Stimulated activated CD4-positive, alpha-beta T cell treated with anti-CD3 and anti-CD28 coated beads, Interleukin-12 subunit alpha, Interleukin-12 subunit beta, amount 100 ng/mL, for 24 hours (primary cell): ENCODE measurements at places on chromosomes 1 and 21.

DNA sequence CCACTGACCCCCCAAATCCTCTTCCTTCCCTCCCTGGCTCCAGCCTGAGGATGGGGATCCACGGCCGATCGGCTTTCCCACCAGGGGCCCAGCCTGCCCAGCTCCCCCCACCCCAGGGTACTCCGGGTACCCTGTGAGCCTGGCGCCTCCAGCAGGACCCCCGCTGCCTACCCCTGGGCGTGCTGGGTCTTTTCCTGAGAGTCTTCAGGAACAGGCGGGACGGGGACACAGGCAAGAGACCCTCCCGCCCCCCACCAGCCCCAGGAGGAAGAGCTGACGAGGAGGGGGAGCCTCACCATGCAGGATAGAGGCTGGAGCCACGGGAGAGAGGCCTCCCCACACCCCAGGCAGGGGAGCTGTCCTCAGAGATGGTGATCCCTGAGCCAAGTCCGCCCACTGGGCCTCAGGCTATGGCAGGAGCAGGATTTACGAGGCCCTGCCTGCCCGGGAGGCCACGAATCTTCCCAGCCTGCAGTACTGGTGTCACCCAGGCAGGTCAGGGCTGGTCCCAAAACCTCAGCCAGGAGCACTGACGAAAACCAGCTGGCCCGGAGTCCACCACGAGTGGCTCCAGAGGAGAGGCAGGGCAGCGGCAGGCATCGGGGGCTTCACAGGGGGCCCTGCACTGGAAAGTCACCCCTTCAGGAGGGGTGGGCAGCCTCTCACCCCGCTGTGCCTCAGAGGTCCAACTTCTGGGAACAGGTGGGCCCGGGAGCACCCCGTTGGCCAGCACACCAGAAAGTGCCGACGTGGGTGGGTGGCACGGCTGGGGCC lies 58.0 kb downstream of the MEGF6 start:
- no peak for DNase-seq

- DNase-seq, result no peak
These were observed 902 bp downstream of the AP4B1 start for GRCh38 chr1:113903501-113904292.

- DNase-seq, result no peak
These were observed 42.5 kb upstream of the SYT2 start for GRCh38 chr1:202752774-202753173.

GRCh38 chr1:243726806-243727502 lies 123.1 kb downstream of the AKT3 start:
- DNase-seq, result no peak

GRCh38 chr21:45515241-45516061 lies 26.8 kb downstream of the SLC19A1 start:
- no peak for DNase-seq

DNA sequence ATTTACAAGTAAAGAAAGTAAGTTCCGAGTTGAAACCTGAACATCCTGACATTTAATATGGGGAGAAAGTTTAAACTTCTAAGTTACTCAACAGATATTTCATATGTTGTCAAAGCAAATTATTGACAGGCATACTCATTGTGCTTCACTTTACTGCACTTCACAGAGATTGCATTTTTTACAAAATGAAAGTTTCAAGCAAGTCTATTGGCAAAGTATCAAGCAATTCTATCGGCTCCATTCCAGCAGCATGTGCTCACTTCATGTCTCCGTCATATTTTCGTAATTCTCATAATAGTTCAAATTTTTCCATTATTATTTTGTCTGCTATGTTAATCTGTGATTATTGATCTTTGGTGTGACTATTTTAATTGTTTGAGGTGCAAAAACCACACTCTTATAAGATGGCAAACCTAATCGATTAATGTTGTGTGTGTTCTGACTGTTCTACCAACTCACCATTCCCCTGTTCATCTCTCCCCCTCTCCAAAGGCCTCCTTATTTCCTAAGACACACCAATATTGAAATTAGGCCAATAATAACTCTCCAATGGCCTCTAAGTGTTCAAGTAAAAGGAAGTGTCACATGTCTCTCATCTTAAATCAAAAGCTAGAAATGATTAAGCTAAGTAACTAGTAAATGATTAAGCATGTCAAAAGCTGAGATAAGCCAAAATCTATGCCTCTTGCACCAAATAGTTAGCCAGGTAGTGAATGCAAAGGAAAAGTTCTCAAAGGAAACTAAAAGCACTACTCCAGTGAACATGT lies 68.2 kb upstream of the BCL9 start:
- no peak for DNase-seq

- DNase-seq, result no peak
These were observed 14.3 kb downstream of the NADK start for GRCh38 chr1:1763657-1764621.

GRCh38 chr1:3369446-3370076 lies 84.9 kb upstream of the ARHGEF16 start:
- DNase-seq, result no peak

DNA sequence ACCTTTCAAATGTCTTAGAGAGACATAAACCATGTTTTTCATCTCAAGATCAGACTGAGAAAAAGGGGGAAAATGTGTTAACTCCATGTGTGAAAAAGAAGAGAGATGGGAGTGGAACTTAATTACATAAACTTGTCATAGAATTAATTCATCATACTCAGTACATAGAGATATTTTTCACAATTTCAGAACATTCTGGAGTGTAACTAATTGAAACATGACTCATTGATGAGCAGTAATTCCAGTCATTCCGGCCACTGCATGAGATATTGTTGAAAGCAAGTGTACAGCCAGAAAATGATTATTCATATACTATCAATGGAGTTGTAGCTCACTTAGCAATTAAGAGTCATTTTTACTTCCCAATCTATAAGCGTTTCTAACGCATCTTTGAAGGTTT lies 739.3 kb downstream of the LTN1 start:
- DNase-seq, result no peak

- DNase-seq, result no peak
These were observed 22.3 kb downstream of the CD34 start for GRCh38 chr1:207888652-207889051.

- no peak for DNase-seq
These were observed 64.6 kb upstream of the SPAG17 start for GRCh38 chr1:118249641-118250040.

DNA sequence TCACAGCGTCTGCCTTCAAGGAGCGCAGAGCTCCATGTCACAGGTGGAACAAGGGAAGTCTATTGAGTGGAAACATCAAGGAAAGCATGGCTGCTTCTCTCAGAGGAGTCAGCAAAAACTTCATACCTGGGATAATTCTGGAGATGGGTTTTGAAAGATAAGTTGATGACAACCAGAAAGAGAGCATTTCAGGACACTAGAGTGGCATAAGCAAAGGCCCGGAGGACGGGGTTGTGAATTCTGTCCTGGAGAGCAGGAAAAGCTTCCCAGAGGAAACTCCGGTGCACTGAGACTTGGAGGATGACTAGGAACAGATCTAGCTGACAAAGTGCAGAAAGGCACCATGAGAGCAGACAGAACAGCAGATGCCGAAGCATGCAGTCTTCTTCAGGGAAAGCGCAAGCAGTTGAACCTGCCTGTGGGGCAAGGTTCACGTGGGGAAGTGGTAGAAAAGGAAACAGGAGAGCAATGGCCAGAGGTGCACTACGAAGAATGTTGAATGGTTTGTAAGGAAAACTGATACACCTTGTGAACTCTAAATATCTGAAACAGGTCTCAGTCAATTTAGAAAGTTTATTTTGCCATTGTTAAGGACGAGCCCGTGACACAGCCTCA lies 222.9 kb downstream of the PLPP3 start:
- no peak for DNase-seq

GRCh38 chr1:111512931-111513330 lies 9.5 kb upstream of the ADORA3 start:
- no peak for DNase-seq

GRCh38 chr1:27297903-27298302 lies 24.1 kb upstream of the TMEM222 start:
- no peak for DNase-seq

DNA sequence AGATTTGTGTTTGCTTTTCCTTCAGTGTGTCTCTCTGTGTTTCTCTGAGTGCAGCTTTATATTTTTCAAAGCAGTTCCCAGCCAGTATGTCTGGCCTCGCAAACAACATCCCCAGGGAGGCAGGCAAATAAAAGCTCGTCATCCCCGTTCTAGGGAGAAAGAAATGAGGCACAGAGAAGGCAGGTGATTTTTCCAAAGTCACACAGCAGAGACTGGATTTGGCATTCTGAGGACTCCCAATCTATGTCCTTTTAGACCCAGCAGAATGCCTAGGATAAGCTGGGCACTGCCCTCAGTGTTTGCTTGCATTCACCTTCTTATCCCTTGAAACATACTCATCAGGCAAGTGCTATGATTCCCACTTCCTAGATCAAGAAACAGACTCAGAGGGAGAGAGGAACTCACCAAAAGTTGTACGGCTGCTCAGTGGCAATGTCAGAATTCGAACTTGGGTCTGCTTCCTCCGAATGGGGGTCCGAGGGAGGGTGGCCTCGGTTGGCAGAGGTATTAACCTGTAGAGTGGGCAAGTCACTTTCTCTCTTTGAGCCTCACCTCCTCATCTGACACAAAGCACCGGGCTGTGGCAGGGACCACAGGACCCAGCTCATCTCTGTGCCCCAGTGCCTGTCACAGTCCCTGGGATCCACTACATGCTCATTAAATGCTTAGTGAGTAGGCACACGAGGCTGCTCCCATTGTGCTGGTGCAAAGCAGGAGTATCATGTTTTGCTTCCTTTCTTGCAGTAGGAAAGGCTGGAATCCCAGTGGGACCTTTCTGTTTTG lies 4.2 kb downstream of the RAP1GAP start:
- no peak for DNase-seq

GRCh38 chr1:178599745-178600144 lies 86.8 kb downstream of the TEX35 start:
- no peak for DNase-seq

DNA sequence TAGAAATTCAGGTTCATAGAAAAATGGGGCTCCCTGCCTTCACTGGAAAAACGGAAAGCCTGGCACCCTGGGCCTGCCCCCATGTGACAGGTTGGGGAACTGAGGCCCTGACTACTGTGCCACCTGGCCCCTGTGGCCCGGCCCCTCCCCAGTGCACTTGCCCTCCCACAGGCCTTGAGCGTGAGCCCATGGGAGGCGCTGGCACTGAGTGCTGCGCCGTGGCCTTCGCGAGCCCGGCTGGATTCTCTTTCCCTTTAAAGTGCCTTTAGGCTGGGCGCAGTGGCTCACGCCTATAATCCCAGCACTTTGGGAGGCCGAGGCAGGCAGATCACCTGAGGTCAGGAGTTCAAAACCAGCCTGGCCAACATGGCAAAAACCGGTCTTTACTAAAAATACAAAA lies 45.7 kb downstream of the SLC37A1 start:
- no peak for DNase-seq

DNA sequence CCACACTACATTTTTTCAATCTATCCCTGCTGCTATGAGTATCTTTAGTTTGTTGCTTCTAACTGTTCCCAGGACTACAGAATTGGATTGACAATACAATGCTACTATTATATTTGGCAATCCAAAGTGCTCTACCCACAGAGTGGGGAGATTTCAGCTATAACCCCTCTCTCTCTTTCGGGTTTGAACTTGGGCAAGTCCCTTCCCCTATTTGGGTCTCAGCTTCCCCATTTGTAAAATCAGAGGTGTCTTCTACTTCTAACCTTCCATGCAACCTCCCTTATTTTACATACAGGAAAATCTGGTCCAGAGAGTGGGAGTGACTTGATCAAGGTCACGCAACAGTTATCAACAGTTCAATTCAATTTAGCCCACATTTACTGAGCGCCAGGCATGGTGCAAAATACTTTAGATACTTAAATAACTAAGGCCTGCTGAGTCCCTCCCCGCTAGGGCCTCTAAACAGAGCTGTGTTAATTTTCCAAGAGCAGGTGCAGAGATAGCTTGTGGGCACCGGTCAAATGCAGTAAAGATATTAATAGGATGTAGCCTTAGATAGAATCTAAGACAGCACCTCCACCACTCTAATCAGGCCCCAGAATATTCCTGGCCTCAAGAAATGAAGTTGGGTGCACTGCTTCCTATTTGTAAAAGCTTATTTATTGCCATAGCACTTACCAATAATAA lies 9.4 kb upstream of the GPX7 start:
- DNase-seq, result no peak

DNA sequence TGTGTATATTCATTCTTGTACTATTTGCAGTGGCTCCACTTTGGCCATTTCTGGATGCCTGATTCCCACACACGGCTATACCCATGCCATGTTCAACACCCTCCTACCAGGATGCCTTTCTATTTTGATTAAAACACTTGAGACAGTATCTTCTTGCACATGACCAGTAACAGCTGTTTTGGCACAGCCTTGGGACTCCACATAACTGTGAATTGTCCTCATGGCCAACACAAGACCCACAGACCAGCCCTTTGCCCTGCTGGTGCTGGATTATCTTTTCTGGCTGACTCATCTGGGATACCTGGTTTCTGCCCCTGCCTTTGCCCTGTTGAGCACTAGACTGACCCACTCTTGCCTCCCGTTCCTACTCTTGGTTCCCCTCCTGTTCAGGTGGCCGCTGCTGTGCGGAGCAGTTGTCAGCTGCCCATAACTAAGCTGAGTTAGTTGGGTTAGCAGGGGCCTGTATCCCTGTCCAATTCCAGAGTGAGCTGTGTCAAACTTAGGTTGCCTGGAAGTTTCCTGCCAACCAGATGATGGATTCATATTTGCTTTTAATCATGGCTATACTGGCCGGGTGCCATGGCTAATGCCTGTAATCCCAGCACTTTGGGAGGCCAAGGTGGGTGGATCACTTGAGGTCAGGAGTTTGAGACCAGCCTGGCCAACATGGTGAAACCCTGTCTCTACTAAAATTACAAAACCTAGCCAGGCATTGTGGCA lies 10.8 kb upstream of the EYA3 start:
- DNase-seq, result no peak
